ENCODE measurements at places on chromosomes 6 and 20.

- no peak for DNase-seq
Observed at GRCh38 chr20:56157530-56158203, 90.9 kb upstream of the MC3R start.

GRCh38 chr6:79941489-79942151 is 5.7 kb downstream of the ELOVL4 start:
- no peak for DNase-seq

DNA sequence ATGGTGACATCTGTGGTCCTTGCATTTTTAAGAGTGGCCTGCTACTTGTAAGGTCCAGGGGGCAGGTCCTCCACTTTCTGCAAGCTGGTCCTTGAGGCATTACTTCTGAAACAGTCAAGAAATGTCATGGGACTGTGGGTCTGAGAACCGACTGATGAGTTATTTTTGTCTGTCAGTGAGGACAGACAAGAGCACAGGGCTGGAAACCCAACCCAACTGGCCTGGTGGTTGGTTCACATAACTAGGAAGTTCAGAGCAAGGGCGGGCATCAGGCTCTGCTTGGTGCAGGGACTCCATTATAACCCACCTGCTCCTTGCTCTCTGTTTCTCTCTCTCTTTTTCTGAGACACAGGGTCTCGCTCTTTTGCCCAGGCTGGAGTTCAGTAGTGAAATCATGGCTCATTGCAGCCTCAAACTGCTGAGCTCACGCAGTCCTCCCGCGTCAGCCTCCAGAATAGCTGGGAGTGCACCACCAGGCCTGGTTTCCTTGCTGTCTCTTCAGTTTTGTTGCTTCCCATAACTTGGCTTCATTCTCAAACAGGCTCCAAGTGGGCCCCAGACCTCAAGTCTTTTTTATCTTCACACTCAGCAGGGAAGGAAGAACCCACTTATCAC is 9.2 kb downstream of the CST3 start:
- DNase-seq: no peak

- no peak for DNase-seq
Observed at GRCh38 chr6:55282115-55282514, 45.2 kb upstream of the GFRAL start.

GRCh38 chr6:20998748-20999448 is 464.6 kb downstream of the CDKAL1 start:
- no peak for DNase-seq

- DNase-seq: no peak
Observed at GRCh38 chr20:34887023-34887422, 10.6 kb downstream of the ACSS2 start.
